Liver (tissue), 10 donors: ENCODE measurements at places on chromosomes 12 and 14. TPM values are rescaled to one million over a fixed set of nuclear protein-coding genes. Genes with fewer than 3 reads are reported as not detected.

The SLC39A5 gene
- total RNA-seq = 157 TPM

The TOMM20L gene
- total RNA-seq = not detected

GRCh38 chr12:22625762-22626294 lies 857 bp downstream of the ETNK1 start:
- H3K36me3 ChIP-seq = no peaks in the 10 kb centered on the region
- peaks cover 26% of the 10 kb centered on the region for H3K4me1 ChIP-seq
- no peaks in the 10 kb centered on the region for H3K27me3 ChIP-seq
- peak; percentile 55 for DNase-seq
- peak overlapping the region; percentile 50 for H3K4me3 ChIP-seq

The HHIPL1 gene
- 1.0 TPM for total RNA-seq

DNA sequence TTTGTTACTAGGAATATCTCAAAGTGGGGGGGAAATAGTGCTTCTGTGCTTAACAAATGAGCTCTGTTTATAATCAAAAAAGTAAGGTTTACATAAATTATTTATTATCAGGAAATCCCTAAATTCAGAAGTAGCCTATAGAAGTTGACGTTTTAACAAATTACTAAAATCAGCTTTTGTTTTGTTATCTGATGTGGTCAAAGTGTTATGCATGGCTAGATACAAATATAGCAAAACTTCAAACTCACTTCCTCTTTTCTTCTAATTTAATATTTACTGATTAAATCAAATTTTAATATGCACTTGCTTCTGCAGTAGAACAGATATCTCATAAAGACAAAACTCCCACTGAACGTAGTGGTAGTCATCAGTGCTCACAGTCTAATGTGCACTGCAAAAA lies 47.5 kb downstream of the GARIN6 start:
- H3K4me3 ChIP-seq = no peak overlapping the region
- no peak overlapping the region for H3K27ac ChIP-seq
- no peak for DNase-seq
- H3K4me1 ChIP-seq = no peaks in the 10 kb centered on the region

GRCh38 chr12:8145754-8146441 lies 10.9 kb upstream of the ZNF705A start:
- no peak for DNase-seq
- no peak overlapping the region for H3K4me3 ChIP-seq
- H3K36me3 ChIP-seq = no peaks in the 10 kb centered on the region
- no peak overlapping the region for H3K27ac ChIP-seq
- H3K27me3 ChIP-seq = no peaks in the 10 kb centered on the region

- no peak overlapping the region for H3K4me3 ChIP-seq
- no peaks in the 10 kb centered on the region for H3K27me3 ChIP-seq
- H3K36me3 ChIP-seq = no peaks in the 10 kb centered on the region
- peaks cover 17% of the 10 kb centered on the region for H3K4me1 ChIP-seq
- no peak overlapping the region for H3K27ac ChIP-seq
- DNase-seq = no peak
These were observed 3.8 kb upstream of the TRHDE start for GRCh38 chr12:72268386-72268785.

The MUCL1 gene
- not detected for total RNA-seq

The TRPV4 gene
- total RNA-seq = 9.6 TPM

DNA sequence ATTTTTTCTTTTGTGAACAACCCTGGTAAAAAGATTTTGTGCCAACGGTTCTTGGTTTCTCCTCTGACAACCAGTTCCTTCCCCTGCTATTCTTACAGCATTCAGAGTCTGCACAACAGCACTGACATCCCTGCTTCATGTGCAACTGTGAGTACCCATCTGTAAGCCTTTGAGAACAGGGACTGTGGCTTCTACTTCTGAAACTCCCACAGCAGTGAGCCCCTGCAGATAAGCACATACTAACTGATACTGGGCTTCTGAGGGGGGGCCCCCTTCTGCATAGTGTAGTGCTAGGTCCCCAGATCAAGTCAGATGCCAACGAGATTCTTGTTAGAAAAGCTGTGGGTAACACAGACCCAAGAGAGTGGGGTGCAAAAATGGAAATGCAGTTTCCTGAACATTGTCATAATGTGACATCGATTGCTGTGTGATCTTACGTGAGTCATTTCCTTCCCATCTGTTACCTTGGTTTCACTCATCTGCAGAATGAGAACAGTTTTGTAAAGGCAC lies 11.1 kb upstream of the NINJ2 start:
- peak overlapping the region; percentile 65 for H3K27ac ChIP-seq
- no peaks in the 10 kb centered on the region for H3K27me3 ChIP-seq
- H3K4me1 ChIP-seq = peaks cover 15% of the 10 kb centered on the region
- no peaks in the 10 kb centered on the region for H3K36me3 ChIP-seq
- no peak overlapping the region for H3K4me3 ChIP-seq

DNA sequence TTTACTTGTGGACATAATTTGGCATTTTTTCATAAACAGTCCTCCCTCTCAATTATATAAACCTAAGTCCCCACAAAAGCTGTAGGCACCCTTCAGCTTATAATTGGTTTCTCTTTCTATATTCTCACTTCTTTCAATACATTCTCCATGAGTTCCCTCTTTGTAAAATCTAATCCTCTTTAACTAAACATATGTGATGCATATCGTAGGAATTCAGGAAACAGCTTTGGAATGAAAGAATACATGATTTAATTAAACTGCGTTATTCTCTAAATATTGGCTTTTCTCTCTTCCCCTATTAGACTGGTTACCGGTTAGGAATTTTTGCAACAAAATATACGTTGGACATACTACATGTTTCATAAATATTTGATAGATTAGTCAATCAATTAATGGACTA lies 1122.6 kb downstream of the FLRT2 start:
- DNase-seq = no peak
- H3K27me3 ChIP-seq = no peaks in the 10 kb centered on the region
- no peak overlapping the region for H3K4me3 ChIP-seq

- DNase-seq = no peak
- H3K4me1 ChIP-seq = no peaks in the 10 kb centered on the region
- no peak overlapping the region for H3K4me3 ChIP-seq
- no peak overlapping the region for H3K27ac ChIP-seq
- no peaks in the 10 kb centered on the region for H3K27me3 ChIP-seq
- no peaks in the 10 kb centered on the region for H3K36me3 ChIP-seq
These were observed 379.0 kb downstream of the LRIG3 start for GRCh38 chr12:58541300-58541690.

GRCh38 chr12:49339464-49339861 lies 2.5 kb upstream of the C1QL4 start:
- no peak overlapping the region for H3K4me3 ChIP-seq
- no peak for DNase-seq
- H3K27ac ChIP-seq = no peak overlapping the region
- no peaks in the 10 kb centered on the region for H3K36me3 ChIP-seq
- no peaks in the 10 kb centered on the region for H3K27me3 ChIP-seq

DNA sequence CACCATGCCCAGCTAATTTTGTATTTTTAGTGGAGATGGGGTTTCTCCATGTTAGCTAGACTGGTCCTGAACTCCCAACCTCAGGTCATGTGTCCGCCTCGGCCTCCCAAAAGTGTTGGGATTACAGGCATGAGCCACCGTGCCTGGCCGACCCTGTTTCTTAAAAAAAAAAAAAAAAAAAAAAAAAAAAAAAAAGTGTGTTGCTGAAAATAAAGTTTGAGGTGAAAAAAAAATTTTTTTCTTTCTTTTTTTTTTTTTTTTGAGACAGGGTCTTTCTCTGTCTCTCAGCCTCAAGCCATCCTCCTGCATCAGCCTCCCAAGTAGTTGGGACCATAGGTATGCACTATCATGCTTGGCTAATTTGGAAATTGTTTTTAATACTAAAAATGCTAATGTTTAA lies 11.3 kb downstream of the RBM25 start:
- H3K4me3 ChIP-seq = no peak overlapping the region
- peaks cover 13% of the 10 kb centered on the region for H3K36me3 ChIP-seq
- no peak for DNase-seq
- no peak overlapping the region for H3K27ac ChIP-seq
- no peaks in the 10 kb centered on the region for H3K4me1 ChIP-seq

The CCDC85C gene
- 7.1 TPM for total RNA-seq

- no peaks in the 10 kb centered on the region for H3K36me3 ChIP-seq
- no peak for DNase-seq
- no peak overlapping the region for H3K4me3 ChIP-seq
- no peak overlapping the region for H3K27ac ChIP-seq
- H3K4me1 ChIP-seq = peaks cover 10% of the 10 kb centered on the region
These were observed 451.1 kb downstream of the PCNX1 start for GRCh38 chr14:71358209-71358931.

The HPD gene
- 620 TPM for total RNA-seq

DNA sequence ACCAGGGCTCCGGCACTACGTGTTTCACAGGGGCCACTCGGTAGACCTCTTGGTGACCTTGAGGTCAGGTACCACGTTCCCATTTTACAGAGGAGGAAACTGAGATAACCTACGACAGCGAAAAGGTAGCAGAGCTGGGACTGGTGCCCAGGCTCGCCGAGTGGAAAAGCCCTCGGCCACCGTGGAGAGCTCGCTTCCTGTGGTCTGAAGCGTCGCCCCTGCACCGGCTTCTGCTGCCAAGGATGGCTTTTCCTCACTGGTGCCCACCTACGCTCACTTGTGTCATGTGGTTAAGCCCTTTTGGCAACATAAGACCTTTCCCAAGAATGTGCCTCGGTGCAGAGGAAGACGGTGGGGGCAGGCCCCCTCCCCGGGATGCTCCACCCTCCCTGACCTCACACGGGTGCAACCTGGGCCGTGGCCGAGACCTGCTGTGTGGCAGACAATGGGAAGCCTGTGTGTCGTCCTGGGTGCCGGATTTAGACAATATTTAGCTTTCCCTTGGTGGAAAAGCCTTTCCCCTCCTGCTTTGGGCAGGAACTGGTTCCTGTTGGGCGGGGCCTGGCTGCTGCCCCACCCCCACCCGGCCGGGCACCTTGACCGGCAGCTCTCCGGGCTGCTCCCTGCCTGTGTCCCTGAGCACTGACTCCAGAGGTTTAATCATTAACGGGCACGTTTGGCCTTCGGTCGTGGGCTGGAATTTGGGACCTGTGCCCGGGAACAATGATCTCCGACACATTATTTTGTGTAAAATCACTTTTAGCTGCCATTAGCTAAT lies 32.4 kb upstream of the PPP1R13B start:
- H3K27ac ChIP-seq = peak overlapping the region; percentile 93
- H3K4me3 ChIP-seq = peak overlapping the region; percentile 38
- no peaks in the 10 kb centered on the region for H3K27me3 ChIP-seq
- peak; percentile 76 for DNase-seq
- H3K4me1 ChIP-seq = peaks cover 27% of the 10 kb centered on the region
- no peaks in the 10 kb centered on the region for H3K36me3 ChIP-seq

DNA sequence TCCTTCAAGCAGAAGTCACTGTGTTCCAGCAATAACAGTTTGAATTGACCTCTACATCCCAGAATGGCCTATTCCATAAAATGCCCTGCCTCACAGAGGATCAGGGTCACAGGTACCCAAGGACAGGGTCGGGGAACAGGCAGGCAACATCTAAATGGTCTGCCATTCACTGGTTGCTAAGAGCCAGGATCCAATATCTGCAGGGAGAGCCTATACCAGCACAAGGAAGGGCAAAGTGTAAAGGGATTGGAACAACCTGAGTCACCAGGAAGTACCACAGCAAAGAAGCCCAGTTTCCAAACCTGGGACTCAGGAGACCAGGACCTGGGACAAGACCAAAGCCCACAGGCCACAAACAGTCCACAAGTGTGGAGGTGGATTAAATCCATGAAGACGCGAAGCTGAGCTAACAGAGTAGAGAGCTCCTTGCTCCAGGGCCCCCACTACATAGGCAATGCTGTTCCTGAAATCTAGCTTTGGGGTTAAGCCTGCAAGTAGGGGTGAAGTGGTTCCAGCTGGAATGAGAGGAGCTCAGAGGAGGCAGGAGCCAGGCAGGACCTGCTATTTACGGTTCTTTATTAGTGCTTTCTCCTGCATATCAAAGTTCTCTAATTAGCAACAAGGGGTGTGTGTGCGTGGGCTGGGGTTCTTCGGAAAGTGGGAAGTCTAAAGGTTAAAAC lies 274.3 kb downstream of the BCL11B start:
- no peak overlapping the region for H3K4me3 ChIP-seq
- H3K4me1 ChIP-seq = no peaks in the 10 kb centered on the region
- H3K27ac ChIP-seq = no peak overlapping the region

GRCh38 chr12:94374124-94374523 lies 85.5 kb downstream of the CEP83 start:
- no peak overlapping the region for H3K27ac ChIP-seq
- no peak for DNase-seq
- H3K27me3 ChIP-seq = no peaks in the 10 kb centered on the region

GRCh38 chr12:70948976-70949336 lies 28.4 kb upstream of the PTPRR start:
- no peak overlapping the region for H3K27ac ChIP-seq
- H3K36me3 ChIP-seq = no peaks in the 10 kb centered on the region
- no peaks in the 10 kb centered on the region for H3K4me1 ChIP-seq
- no peak for DNase-seq
- no peaks in the 10 kb centered on the region for H3K27me3 ChIP-seq
- no peak overlapping the region for H3K4me3 ChIP-seq

- H3K27me3 ChIP-seq = no peaks in the 10 kb centered on the region
- H3K36me3 ChIP-seq = no peaks in the 10 kb centered on the region
- no peak overlapping the region for H3K27ac ChIP-seq
These were observed 106.9 kb upstream of the PTPRB start for GRCh38 chr12:70744178-70744577.

- no peak overlapping the region for H3K4me3 ChIP-seq
- H3K36me3 ChIP-seq = no peaks in the 10 kb centered on the region
- no peaks in the 10 kb centered on the region for H3K27me3 ChIP-seq
These were observed 21.4 kb upstream of the NCOR2 start for GRCh38 chr12:124588751-124589267.

The IQSEC3 gene
- under 0.01 TPM for total RNA-seq

- H3K4me1 ChIP-seq = peaks cover 16% of the 10 kb centered on the region
- H3K27ac ChIP-seq = no peak overlapping the region
- peaks cover 2% of the 10 kb centered on the region for H3K36me3 ChIP-seq
- H3K27me3 ChIP-seq = no peaks in the 10 kb centered on the region
- no peak for DNase-seq
These were observed 58.4 kb downstream of the SLC25A47 start for GRCh38 chr14:100381395-100382105.

GRCh38 chr14:104496095-104496494 lies 83.5 kb upstream of the C14orf180 start:
- no peak overlapping the region for H3K4me3 ChIP-seq
- H3K4me1 ChIP-seq = no peaks in the 10 kb centered on the region
- H3K27ac ChIP-seq = no peak overlapping the region
- no peaks in the 10 kb centered on the region for H3K36me3 ChIP-seq
- DNase-seq = peak; percentile 13
- H3K27me3 ChIP-seq = no peaks in the 10 kb centered on the region

GRCh38 chr14:90903101-90903500 lies 86.9 kb upstream of the TTC7B start:
- no peaks in the 10 kb centered on the region for H3K27me3 ChIP-seq
- no peaks in the 10 kb centered on the region for H3K4me1 ChIP-seq
- H3K27ac ChIP-seq = no peak overlapping the region
- peak; percentile 42 for DNase-seq

The KRT4 gene
- 0.05 TPM for total RNA-seq

DNA sequence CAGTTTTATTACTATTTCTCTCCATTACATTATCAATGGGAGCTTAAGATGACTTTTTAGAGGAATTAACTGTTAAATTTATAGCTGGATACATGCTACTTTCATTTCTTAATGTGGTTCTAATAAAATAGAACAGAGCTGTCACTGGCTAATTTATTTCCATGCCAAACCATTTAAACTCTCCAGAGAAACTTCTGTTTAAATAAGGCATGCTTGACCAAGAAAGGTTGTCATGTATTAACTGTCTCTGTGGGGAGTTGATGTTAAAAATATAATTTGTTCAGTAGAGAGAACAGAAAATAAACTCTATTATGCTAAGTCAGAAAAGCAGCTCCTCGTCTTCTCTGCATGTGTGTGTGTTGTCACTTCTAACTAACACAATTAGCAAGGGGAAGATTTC lies 447.4 kb downstream of the SLC16A7 start:
- no peaks in the 10 kb centered on the region for H3K27me3 ChIP-seq
- DNase-seq = no peak
- H3K27ac ChIP-seq = no peak overlapping the region
- no peaks in the 10 kb centered on the region for H3K36me3 ChIP-seq

The LTBR gene
- 15.8 TPM for total RNA-seq
